ENCODE measurements at places on chromosomes 2 and 18. TPM values are rescaled to one million over a fixed set of nuclear protein-coding genes. Genes with fewer than 3 reads are reported as not detected.

DNA sequence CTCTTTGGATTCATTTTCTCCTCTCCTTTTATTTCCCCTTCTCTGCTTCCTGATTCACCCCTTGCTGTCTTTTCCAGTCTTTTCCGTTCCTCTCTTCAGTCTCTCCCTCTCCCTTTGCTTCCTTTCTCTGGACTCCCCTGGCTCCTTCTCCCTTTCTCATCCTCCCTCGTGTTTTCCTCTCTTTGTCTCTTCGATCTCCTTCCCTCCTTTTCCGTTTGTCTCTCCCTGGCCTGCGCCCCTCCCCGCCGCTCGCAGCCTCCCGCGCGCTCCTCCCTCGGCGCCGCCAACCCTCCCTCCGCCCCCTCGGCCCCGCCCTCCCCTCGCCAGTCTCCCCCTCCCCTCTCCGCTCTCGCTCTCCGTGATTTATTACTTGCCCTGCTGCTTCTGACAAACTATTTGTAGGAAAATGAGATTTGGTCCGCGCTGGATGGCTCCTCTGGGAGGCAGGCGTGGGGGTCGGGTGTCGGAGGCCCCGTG, 46.0 kb upstream of the PAX8 start:
- no peak for DNase-seq

GRCh38 chr2:9307535-9307934, 100.9 kb downstream of the ASAP2 start:
- DNase-seq: peak; percentile 78

- no peak for DNase-seq
Measured at GRCh38 chr2:179991344-179991743, 15.8 kb downstream of the CWC22 start.

DNA sequence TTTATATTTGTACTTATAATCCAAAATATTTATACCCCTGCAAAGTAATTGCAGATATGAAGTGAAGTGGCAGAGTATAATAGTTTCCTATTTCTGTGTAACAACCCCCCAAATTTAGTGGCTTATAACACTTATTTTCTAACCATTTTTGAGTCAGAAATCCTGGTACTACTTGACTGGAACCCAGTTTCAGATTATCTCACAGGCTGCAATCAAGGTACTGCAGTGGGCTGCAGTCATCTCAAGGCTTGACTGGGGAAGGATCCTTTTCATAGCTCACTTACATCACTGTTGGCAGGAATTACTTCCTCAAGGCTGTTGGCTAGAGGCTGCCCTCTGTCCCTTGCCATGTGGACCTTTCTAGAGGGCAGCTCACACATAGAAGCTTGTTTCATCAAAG, 558.2 kb upstream of the PKDCC start:
- DNase-seq: no peak

- no peak for DNase-seq
Measured at GRCh38 chr2:69305712-69306392, 81.2 kb downstream of the GFPT1 start.

- DNase-seq: no peak
Measured at GRCh38 chr2:195677290-195677689, 20.3 kb downstream of the SLC39A10 start.

DNA sequence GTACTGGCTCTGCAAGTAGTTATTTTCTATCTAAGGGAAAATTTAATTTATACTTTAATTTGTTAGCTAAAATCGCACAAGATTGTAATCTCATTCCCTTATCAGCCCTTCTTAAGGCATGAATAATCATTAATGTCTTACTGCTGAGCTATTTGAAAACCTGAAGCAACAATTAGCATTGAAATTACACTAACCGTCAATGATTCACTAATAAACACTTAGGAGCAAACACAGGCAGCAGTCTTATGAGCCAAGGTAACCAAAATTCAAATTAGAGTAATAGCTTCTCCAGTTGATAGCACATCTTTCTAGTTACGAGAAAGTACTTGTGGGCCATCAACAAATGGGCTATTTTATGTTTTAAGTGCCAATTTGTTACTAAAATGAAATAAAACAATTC, 1289.7 kb downstream of the LRP1B start:
- no peak for DNase-seq

DNA sequence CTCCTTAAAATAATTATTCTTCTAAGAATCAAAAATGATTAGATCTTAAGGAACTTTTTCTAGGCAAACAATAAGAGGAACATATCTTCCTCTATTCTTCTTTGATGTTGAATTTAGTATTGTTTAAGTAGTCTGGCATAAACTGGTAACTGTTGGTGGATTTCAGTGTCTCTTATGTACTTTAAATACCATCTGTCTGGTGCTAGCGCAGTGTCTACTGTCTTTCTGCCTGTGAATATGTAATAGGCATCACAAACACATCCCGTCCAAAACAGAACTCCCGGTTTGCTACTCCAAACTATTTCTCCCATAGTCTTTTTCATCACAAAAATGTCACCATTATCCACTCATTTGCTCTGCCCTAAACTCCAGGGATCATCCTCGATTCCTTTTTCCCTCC, 281.7 kb downstream of the PHLPP1 start:
- DNase-seq: no peak

The LYPD6 gene
- not detected for total RNA-seq

The CXCR1 gene
- 0.46 TPM for total RNA-seq

The FOXI3 gene
- not detected for total RNA-seq

The ITSN2 gene
- total RNA-seq: 63.2 TPM

GRCh38 chr2:237967463-237967951, 693 bp downstream of the UBE2F start:
- no peak for DNase-seq

- DNase-seq: no peak
Measured at GRCh38 chr2:96135621-96136020, 2.7 kb downstream of the ASTL start.

GRCh38 chr2:46780801-46781445, 134.7 kb downstream of the MCFD2 start:
- DNase-seq: no peak

- peak; percentile 62 for DNase-seq
Measured at GRCh38 chr2:112032689-112033465, 22.2 kb upstream of the TMEM87B start.

The DSG4 gene
- total RNA-seq: 0.22 TPM

- DNase-seq: no peak
Measured at GRCh38 chr18:6256521-6256920, 158.2 kb downstream of the L3MBTL4 start.

- no peak for DNase-seq
Measured at GRCh38 chr18:10182009-10182624, 268.3 kb downstream of the VAPA start.

- no peak for DNase-seq
Measured at GRCh38 chr2:65026704-65027464, 29.3 kb upstream of the CEP68 start.

- DNase-seq: no peak
Measured at GRCh38 chr2:184756885-184757284, 158.6 kb downstream of the ZNF804A start.

The VAMP8 gene
- total RNA-seq: 88.3 TPM

The PEX13 gene
- 83.2 TPM for total RNA-seq

DNA sequence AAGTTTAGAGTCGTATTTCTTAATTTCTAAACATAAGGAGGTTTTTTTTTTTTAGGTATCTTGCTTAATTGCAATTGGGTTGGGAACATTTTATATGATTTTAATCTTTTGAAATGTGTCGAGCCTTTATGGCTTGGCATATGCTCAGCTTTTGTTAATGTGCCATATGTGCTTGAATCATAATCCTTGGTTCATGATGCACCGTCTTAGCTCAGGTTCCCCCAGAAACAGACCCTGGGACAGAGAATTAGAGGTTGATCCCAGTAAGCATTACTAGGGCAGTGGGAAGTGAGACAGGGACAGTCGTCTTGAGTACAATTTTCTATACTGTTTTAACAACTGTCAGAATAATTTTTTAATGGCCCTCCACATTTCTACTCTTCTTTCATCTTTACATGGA, 9.3 kb downstream of the CHCHD5 start:
- no peak for DNase-seq

DNA sequence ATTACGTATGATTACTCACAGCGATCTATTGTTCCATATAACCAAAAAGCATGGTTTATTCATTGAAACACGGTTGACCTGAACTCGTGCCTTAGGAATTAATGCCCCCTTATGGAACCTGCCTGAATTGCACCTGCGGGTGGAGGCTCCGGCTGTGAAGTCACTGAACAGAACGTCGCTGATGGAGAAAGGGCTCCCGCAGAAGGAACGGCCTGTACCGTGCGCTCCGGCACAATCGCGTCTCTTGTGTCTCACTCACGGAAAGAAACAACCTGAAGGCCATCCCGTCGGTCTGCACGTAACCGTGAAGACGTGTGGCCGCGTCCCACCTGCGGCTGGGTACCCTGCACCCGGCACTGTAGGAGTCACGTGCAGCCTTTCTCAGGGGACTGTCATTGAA, 133.1 kb downstream of the NFATC1 start:
- DNase-seq: no peak

DNA sequence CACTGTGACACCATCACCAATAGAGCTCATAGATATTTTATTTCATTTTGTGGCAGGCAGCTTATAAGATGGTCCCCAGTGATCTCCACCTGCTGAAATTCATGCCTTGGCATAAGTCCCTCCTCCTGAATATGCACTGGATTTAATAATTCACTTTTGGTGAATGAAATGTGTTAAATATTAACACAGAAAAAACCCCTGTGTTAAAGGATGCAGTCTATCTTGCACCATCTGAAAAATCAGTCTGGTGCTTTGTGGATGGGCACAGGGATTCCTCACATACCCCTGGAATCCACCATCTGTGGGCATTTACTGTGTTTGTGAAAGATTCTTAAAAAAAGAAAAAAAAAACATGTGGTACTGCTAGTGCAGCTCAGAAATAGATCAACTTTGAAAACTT, 26.1 kb upstream of the WIPF1 start:
- no peak for DNase-seq

DNA sequence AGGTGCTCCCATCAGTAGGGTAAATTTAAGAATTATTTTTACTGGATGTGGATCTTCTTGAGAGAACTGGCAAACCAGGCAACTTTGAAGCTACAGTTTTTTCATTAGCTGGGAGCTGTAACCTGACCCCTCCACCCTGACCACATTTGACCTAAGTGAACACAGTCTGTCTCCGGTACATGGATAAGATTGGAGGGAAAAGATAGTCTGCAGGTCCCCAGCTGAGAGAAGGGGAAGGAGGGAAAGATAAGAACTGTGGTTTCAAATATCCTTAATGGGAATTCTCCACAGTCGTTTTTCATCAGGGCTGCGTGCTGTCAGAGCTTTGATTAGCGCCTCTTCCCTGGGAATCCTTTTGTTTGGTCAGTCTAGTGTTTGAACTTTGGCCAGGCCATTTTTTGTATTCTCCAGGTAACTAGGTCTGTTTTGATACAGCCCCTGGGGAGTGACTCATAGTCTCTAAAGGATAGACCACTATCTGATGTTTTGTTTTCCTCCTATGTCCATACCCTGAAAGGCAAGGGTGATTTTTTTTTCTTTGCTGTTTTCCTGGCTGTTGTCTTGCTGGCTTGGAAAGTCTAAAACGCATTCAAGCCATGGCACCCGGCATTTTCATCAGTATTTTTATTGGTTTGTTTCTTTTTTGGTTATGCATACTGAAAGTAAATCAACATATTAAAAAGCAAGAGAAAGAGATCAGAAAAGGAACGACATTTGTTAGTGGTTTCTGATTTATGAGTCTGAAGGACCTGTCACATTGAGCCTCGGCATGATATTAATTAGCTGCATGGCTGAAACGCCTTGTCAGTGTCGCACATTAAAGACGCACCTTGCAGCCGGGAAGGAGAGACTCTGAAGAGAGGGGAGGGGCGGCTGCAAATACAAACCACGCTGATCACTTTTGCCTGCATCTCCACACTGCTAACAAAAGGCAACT, 183.4 kb upstream of the FN1 start:
- DNase-seq: no peak

GRCh38 chr2:41837610-41838009, 210.2 kb upstream of the PKDCC start:
- no peak for DNase-seq

The RBBP8 gene
- total RNA-seq: 22.9 TPM

DNA sequence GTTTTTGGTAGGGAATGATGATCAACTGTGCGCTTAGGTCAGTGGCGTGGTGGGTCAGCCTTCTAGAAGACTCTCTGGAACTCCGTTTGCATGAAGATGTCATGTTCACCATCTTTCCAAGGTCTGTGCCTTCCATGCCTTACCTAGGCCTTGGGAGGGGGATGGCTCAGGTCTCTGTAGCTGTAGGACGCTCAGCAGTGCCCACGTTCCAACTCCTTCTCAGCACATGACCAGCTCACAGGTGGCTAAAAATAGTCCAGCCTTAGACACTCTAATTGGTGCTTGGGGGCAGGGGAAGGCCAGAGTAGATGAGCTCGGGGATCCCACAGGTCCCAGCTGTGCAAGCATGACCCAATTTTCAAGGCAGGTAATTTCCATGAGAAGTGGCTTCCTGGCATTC, 42.3 kb upstream of the TEX51 start:
- no peak for DNase-seq

DNA sequence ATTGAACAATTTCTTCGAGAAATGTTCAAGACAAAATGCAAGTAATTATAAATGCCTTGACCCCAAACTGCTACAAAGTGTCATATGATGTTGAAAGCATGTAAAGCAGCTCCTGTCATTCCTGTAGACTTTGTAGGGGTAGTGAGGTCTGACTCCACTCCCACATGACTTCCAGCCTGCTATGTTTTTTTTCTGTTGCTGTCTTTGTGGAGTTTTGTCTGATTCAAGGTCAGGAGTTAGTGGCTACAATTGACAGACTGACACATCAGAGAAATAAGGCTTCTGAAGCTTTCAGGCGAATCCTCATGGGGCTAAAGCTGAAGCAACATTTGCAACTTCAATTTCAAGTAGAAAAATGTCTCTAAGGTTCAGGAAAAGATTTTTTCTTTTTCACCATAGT, 63.9 kb upstream of the CCDC195 start:
- DNase-seq: no peak

- no peak for DNase-seq
Measured at GRCh38 chr18:42436222-42436765, 481.3 kb downstream of the PIK3C3 start.

- peak; percentile 29 for DNase-seq
Measured at GRCh38 chr2:127993659-127994058, 34.2 kb downstream of the SAP130 start.

- DNase-seq: no peak
Measured at GRCh38 chr2:76958749-76959148, 563.4 kb downstream of the LRRTM4 start.

- DNase-seq: peak; percentile 28
Measured at GRCh38 chr2:216404010-216404618, 8.2 kb upstream of the SMARCAL1 start.

- no peak for DNase-seq
Measured at GRCh38 chr2:145423809-145424208, 903.9 kb upstream of the ZEB2 start.

The ATOH8 gene
- total RNA-seq: 79.8 TPM

The ST8SIA3 gene
- not detected for total RNA-seq

Data from lower leg skin (tissue), 4 donors.